ENCODE measurements at places on chromosomes 7 and 10. TPM values are rescaled to one million over a fixed set of nuclear protein-coding genes. Genes with fewer than 3 reads are reported as not detected.

Gene C10orf67
- total RNA-seq: not detected

Gene UCN3
- not detected for total RNA-seq

Gene PDE6C
- not detected for total RNA-seq

Gene MRLN
- not detected for total RNA-seq

Gene IKZF5
- total RNA-seq: 1.9 TPM

Gene PTPN12
- total RNA-seq: 37.8 TPM

Gene PRPS1L1
- total RNA-seq: not detected

Gene TRIM50
- not detected for total RNA-seq

Gene AS3MT
- 1.8 TPM for total RNA-seq

Gene CYP3A7
- total RNA-seq: 1.0 TPM

Gene HTR5A
- total RNA-seq: not detected

Gene DAGLB
- total RNA-seq: 9.7 TPM

Gene RARRES2
- 377 TPM for total RNA-seq

Gene SEC24C
- 55.7 TPM for total RNA-seq

Gene CPA4
- 3.1 TPM for total RNA-seq

Gene PTPRE
- 7.8 TPM for total RNA-seq

Gene NPFFR1
- not detected for total RNA-seq

Gene OR2A12
- total RNA-seq: not detected

Gene ADAM22
- 0.52 TPM for total RNA-seq
